ENCODE measurements at places on chromosomes 12 and 14.
A peak's percentile ranks its signal among the peaks of the same experiment; 100 is the strongest.

DNA sequence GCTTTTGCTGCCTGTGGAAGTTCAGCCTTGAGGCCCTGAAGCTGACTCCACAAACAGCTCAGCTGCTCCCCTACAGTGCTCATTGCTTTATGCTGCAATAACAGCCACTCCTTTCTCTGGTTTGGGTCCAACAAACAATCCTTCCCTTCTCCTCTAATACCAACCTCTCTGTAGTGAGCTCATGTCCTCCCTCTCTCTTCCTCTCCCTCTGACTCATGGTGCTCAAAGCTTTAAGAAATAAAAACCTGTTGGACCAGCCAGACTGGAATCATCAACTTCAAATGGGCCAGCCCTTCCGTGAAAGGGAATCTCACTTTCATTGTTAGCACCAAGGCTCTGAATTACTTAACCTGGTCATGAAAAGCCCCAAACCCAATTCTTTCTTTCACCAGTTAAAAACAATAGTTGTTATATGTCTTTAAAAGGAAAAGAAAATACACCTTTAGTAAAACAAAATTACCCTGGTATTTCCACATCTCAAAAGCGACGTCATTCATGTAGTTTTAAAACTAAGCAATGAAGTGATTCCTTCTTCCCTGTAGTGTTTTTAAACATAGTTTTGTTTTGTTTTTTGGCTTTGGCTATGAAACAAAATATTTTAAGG is 126.4 kb downstream of the DUSP6 start:
- peak; percentile 76 for DNase-seq

DNA sequence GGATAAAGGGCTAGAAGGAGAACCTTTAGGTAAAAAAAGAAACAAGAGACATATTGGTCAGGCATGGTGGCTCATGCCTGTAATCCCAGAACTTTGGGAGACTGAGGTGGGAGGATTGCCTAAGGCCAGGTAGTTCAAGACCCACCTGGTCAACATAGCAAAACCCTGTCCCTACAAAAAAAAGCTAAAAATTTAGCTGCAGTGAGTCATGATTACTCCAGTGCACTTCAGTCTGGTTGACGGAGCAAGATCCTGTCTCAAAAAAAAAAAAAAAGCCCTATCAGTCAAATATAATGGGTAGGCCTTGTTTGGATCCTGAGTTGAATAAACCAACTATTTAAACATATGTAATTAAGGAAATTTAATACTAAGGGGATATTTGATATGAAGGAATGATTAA is 54.2 kb downstream of the PPP1R36 start:
- no peak for DNase-seq

GRCh38 chr14:31881531-31882310 is 195.4 kb upstream of the ARHGAP5 start:
- DNase-seq, result no peak

DNA sequence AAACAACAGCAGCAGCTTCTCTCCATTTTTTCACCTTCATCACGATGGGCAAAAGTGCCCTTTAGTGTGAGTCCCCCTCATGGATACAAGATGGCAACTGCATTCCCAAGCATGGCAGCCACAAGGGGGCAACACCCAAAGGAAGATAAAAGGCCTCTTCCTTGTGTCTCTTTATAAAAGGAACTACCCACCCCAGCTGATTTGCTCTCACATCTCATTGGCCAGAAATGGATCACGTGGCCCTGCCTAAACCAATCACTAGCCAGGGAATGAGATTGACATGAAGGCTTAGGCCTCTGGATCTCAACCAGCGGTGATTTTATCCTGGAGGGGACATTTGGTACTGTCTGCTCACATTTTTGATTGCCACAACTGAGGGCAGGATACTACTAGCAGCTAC is 21.9 kb upstream of the IFT81 start:
- no peak for DNase-seq

DNA sequence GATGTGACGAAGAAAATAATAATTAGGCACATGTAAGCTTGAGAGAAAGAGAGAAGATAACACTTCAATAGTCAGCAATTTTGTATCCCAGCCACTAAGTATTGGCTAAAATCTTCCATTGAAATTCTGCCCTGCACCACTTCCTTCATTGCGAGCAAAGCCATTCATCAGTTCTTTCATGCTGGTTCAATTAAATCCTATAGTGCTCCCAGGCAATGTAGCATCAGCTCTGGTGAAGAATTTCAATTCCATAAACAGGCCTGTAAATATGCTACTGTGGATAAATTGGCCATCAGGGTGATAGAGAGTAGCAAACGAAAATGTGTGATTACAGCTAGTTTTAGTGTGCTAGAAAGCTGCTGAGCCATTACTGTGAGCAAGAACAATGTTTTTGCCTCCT is 24.7 kb downstream of the RPL10L start:
- no peak for DNase-seq

DNA sequence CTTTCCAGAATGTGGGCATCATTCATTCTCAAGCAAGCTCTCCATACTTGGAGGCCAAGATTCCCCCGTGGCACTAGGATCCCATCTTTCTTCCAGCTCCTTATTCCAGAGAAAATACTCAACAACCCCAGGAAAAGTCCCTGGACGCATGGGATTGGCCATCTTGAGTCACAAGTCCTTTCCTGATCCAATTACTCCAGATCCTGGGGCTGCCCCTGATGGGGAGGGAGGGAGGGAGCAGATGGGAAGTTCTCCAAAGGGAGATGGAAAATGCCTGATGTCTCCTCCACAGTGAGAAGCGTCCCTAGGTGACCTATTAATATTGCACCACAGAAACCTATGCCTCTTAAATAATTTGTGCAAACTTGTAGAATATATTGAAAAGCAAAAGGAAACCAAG is 12.4 kb upstream of the KCNK13 start:
- no peak for DNase-seq

- DNase-seq, result no peak
Measured at GRCh38 chr12:52351196-52352059, 15.9 kb downstream of the KRT85 start.

- DNase-seq, result peak; percentile 6
Measured at GRCh38 chr12:89825591-89826449, 117.2 kb upstream of the ATP2B1 start.

GRCh38 chr14:101562659-101563351 is 1.5 kb downstream of the DIO3 start:
- no peak for DNase-seq

DNA sequence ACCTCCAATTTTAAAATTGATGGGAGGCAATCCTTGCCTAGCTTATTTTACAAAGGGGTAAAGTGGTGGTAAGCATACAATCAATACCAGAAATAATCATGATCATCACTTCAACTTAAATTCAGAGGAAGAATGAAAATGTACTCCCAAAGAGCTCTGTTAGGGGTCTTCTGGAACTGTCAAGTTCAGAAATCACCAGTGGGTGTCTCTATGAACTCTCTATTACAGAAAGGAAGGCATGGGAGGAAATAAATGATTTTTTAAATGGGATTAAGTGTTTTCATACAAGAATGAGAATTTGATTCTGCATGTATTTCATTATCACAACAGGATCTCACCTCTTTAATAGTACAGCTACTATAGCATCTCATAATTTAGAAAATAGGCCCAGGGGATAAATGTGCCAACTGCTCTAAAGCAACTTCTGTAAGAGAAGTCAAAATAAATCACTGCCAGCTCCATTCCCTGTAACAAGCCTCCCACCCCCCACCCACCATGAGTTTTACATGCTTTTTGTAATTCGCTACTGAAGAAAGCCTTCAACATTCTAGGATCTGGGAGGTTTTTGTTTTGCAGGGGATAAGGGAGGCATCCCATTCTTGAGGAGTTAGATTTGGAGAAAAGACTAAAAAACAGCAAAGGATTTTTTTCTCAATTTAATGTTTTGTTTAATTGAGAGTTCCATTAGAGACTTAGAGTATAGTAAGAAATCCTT is 9.7 kb downstream of the DCP1B start:
- DNase-seq, result no peak

GRCh38 chr12:124929649-124930419 is 15.4 kb upstream of the UBC start:
- no peak for DNase-seq

GRCh38 chr12:123149088-123149487 is 1.8 kb downstream of the PITPNM2 start:
- no peak for DNase-seq

DNA sequence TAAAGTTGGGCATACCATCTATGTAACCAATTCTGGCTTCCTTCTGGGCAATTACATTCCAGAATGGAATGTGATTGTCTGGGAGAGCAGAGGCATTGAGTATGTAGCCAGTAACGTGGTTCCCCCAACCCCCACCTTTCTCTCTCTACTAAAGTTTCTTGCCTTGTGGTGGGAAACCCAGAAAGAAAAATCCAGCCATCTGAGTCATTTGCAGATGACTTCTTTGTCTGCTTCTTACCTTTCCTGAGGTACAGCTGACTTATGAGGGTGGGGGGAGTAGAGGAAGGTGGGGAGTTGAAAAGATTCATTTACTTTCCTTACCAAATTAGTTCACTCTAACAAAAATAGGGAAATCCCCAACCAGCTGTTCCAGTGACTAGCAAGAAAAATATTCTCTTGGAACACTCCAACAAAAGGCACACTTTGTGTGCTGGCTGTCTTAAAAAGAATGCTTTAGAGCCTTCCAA is 112.1 kb upstream of the FRMD6 start:
- DNase-seq, result peak; percentile 57

- no peak for DNase-seq
Measured at GRCh38 chr14:28340816-28341215, 425.8 kb upstream of the FOXG1 start.

DNA sequence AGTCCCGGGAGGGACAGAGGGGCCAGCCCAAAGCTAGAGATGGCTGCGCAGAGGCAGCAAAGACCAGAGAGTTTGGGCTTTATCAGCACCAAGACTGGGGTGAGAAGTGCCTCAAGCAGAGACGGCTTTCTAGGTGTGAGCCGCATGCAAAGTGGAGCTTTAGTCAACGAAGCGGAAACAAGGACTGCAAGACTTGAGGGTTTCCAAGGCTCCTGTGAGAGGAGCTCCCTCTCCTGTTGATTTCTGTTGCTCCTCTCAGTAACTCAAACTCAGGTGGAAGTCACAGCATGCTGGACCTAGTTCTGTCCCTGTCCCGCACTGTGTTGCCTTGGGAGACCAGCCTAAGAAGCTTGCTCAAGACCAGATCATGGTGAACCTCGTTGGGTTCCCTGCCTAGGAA is 327.8 kb downstream of the MED13L start:
- no peak for DNase-seq

DNA sequence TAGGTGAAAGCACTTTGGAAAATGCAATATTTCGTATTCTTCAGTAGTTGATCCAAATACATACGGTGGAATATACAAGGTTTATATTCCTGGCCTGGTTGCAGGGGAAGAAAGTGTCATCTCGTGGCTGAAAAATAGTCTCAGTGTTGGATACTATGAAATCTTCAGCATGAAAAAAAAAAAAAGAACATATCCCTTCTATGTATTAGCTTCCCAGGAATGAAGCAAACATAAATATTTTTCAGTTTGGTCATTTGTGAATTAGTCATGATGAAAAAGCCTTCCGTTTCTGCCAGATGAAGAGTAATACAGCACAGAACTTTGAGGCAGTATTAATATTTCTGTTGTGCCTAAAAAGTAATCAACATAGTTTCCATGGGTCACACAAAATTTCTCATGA is 36.7 kb downstream of the FLRT2 start:
- DNase-seq, result peak; percentile 69

DNA sequence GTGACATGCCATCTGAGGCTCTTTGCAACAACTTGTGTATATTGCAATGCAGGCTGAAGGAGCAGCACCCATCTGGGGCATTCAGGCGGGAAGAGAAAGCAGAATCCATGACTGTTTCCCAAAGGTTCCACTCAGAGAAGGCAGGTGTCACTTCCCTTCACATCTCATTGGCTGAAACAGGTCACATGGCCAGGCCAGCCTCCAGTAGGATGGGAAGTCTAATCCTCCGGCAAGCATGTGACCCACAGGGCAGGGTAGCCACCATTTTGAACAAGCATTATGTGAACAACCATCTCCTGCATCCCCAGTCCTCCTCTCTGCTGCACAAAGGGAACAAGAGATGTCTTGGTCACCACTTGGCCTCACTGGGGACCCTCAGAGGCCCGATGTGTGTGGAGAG is 70.6 kb downstream of the RIN3 start:
- no peak for DNase-seq
